ENCODE measurements at places on chromosomes 1 and 21. TPM values are rescaled to one million over a fixed set of nuclear protein-coding genes. Genes with fewer than 3 reads are reported as not detected.

- DNase-seq: no peak
Observed at GRCh38 chr1:37250371-37250770, 216.1 kb upstream of the GRIK3 start.

DNA sequence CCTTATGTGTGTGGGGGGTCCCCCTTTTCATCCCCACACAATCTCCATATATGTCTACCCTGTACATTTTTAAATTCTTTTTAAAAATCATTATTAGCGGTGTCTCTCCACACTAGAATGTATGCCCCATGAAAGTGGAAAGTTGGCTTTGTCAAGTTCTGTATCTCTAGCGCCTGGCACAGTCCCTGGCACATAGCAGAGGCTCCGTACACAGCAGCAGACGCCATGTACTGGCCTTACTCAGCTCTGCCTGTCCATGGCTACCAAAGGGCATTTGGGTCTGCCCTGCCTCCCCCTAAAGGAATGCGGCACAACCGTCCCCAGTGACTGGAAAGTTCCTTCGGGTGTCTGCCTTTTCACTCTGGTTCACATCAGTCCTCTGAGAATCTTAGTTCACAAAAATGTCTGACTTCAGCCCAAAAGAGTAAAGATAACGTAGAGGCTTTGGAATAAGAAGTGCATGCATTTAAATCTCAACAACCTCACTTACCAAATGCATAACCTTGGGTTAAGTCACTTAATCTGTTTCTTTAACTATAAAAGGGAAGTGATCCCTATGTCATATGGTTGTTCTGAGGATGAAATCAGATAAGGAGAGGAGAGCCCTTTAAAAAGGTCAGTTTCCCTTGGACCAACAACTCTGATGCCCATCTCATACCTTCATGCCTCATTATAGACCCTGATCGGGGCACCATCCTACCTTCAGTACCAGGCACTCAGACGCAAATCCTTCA is 61.1 kb downstream of the CD46 start:
- DNase-seq: no peak

- no peak for DNase-seq
Observed at GRCh38 chr1:30777060-30777903, 19.7 kb upstream of the LAPTM5 start.

DNA sequence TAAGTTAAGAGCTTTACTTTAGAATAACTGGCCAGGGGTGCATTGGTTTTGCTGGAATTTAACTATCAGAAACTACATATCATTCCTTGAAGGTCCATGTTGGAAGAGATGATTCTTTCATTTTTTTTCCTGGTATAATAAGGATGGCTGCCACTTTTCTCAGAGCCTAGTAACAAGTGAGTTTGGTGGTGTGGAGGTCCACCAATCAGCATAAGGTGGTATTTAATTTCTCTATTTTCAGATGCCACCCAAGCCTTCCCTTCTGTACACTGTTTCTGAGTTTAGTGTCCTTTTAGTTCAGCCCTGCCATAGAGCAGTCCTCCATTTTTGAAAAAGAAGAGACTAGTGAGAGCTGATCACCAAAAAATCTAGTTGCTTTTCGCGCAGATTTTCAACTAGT is 386.3 kb downstream of the USP25 start:
- DNase-seq: no peak

Gene TTC39A
- 31.6 TPM for total RNA-seq

Gene NBPF8
- total RNA-seq: 10.8 TPM

Gene KCNJ9
- not detected for total RNA-seq

Gene CRABP2
- not detected for total RNA-seq

All from Peyer's patch (tissue), 4 donors.